Left renal cortex interstitium (tissue), 4 donors: ENCODE measurements at places on chromosomes 16 and 17.

DNA sequence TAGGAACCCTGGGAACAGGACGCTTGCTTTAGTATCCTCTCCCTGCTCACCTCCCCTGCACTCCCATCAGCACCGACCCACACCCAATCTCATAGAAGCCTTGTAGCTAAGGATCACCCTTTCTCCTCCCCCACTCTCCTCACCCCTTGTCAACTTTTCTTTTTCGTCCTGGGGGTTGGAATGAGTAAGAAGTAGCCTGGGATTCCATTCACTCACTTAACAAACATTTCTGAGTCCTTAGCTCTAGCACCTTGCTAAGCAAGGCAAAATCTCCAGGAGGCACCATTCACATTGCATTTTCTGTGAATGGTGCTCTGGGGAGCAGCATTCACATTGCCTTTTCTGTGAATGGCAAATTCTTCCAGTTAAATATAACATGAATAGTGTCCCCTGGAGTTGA lies 1.1 kb upstream of the PGAP3 start:
- DNase-seq = no peak

GRCh38 chr17:83079766-83080578 lies 563 bp downstream of the METRNL start:
- DNase-seq = no peak

- DNase-seq = no peak
These were observed 172.9 kb downstream of the FTO start for GRCh38 chr16:53876811-53877210.

GRCh38 chr17:69478916-69479315 lies 64.4 kb downstream of the MAP2K6 start:
- no peak for DNase-seq

- DNase-seq = no peak
These were observed 7.6 kb downstream of the ADCY7 start for GRCh38 chr16:50273888-50274325.

DNA sequence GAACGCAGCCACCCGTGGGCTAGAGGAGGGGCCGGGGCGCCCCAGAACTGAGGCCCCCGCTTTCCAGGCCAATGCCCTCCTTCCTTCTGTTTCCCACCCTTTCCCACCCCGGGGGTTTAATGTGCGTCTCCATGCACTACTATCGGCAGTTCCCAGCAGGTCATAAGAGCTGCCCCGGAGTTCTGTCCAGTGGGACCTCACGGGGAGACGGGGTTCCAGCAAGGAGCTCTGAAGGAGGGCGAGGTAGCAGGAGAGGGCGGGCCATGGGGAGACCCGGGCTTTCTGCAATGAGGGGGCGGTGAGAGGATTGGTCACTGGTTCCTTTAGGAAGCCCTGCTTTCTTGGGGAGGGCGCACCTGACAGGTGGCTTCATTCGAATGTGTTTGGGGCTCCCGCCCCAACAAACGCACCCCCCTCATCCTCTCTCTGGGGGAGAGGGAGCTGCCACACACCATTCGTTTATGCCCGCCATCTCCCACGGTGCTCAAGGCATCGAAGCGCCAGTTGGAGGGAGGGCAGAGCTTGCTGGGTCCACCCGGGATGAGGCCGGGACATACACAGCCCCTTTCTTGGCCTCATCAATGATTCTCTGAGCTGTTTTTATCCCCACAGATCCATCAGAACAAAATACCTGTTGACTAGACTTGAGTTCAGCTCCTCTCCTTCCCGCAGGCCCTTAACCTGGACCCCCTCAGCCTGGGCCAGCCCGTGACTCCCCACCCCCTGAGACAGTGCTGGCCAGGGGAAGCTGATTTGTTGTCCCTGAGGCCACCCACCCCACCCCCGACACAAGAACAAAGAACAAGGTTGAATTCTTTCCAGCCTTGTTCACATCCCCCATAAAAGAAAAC lies 44.1 kb downstream of the SLC7A5 start:
- no peak for DNase-seq

GRCh38 chr16:76309639-76310335 lies 32.6 kb downstream of the CNTNAP4 start:
- no peak for DNase-seq

GRCh38 chr17:68601565-68602288 lies 560 bp upstream of the FAM20A start:
- DNase-seq = no peak

DNA sequence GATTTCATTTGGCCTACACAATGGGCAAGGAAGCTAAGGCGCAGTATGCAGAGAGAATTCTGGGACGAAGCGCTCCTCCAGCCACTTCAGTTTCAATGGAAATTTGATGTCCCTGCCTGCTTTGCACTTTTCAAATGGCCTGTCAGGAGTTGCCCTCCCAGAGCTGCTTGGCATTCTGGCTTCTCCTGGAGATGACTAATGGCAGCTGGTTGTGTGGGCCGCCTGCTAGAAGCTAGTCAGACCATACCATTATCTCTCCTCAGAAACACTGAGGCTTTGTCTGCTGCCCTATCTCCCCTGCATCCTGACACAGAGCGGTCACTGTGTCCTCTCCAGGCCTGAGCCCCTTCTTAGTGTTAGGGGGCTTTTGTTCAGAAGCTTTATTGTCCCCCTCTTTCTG lies 180.1 kb downstream of the SPECC1 start:
- no peak for DNase-seq

GRCh38 chr16:67015313-67015731 lies 13.6 kb upstream of the CBFB start:
- DNase-seq = no peak

GRCh38 chr17:58384897-58385296 lies 32.4 kb downstream of the RNF43 start:
- no peak for DNase-seq

GRCh38 chr16:89230255-89230654 lies 12.8 kb downstream of the ZNF778 start:
- DNase-seq = no peak
